ENCODE measurements at places on chromosomes 12 and 14. TPM values are rescaled to one million over a fixed set of nuclear protein-coding genes. Genes with fewer than 3 reads are reported as not detected.

GCH1 gene
- total RNA-seq: 6.0 TPM

TSHR gene
- 0.29 TPM for total RNA-seq

L3HYPDH gene
- total RNA-seq: 31.4 TPM

BCL2L14 gene
- total RNA-seq: not detected

ADAMTS20 gene
- not detected for total RNA-seq

GRCh38 chr12:1047898-1048660 is 57.1 kb downstream of the ERC1 start:
- H3K27me3 ChIP-seq: no peaks in the 10 kb centered on the region
- no peak overlapping the region for H3K27ac ChIP-seq
- H3K36me3 ChIP-seq: no peaks in the 10 kb centered on the region
- H3K4me1 ChIP-seq: peaks cover 7% of the 10 kb centered on the region

DNA sequence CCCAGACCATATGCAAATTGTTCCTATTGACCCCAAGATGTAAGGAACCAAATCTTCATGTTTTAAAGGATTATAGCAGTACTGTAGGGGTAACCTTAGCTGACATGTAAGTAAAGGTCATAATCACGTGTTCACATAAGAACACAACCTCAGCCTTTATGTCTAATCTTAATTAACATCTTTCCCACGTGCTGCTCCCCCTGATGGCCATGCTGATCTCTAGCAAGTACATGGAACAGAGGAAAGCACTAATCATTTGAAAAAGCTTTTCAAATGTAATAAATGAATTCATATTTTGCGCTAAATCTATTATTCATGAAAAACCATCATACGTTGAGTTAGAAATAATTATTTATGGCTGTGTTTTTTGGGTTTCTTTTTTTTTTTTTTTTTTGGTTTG is 30.5 kb upstream of the ITPR2 start:
- H3K4me1 ChIP-seq: no peaks in the 10 kb centered on the region
- no peak overlapping the region for H3K4me3 ChIP-seq
- no peaks in the 10 kb centered on the region for H3K36me3 ChIP-seq
- DNase-seq: no peak

DNA sequence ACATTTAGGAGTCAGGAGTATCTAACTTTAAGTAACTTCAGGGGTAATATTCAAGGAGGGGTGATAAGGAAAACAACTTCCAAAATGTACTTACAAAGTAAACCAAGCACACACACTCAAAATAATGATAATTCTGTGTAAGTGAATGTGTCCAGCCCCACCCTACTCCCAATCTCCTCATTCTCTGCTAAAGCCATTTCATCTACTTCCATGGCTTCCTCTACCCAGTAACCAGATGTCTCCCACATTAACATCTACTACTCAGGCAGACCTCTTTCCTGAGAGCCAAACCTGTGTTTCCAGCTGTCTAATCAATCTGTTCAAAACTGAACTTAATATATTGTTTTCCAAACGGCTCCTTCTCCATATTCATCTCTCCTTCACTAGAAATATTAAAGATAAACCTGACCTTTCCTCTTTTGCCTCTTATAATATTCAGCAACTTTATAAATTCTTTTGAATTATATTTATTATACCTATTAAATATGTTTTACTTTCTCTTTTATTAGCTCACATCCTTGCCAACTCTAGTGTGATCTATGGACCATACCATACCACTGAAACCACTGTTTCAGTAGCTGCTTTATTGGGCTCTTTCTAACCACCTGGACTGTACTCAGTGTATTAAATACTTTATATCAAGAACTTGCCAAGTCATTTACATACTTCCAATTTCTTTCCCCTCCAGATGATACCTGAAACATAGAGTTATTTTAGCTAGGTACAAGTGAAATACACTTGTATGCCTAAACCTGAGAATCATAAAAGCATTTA is 170.7 kb downstream of the PPFIA2 start:
- H3K27ac ChIP-seq: no peak overlapping the region
- no peaks in the 10 kb centered on the region for H3K36me3 ChIP-seq
- H3K4me3 ChIP-seq: no peak overlapping the region
- H3K27me3 ChIP-seq: no peaks in the 10 kb centered on the region

DNA sequence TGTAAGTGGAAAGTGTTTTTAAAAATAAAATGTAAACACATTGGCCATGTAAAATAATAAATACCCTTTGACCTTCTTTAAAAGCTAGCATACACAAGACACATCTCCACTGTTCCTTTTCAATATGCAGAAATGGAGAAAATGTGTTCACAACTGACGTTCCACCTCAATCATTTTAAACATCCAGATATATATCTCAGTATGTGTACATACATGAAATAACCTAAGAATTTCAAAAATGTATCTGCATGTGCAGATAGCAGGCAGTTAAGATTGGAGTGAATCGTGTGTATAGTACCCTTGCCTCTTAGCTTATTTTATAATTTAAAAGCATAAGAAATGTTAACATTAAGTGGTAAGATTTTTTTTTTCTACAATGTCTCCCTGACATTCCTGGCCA is 406.2 kb upstream of the FLRT2 start:
- H3K4me3 ChIP-seq: no peak overlapping the region
- no peaks in the 10 kb centered on the region for H3K4me1 ChIP-seq
- no peaks in the 10 kb centered on the region for H3K36me3 ChIP-seq
- no peak overlapping the region for H3K27ac ChIP-seq
- no peaks in the 10 kb centered on the region for H3K27me3 ChIP-seq

GRCh38 chr14:30138567-30138966 is 210.9 kb upstream of the PRKD1 start:
- no peak for DNase-seq
- H3K27me3 ChIP-seq: no peaks in the 10 kb centered on the region
- no peaks in the 10 kb centered on the region for H3K4me1 ChIP-seq
- H3K4me3 ChIP-seq: no peak overlapping the region

DNA sequence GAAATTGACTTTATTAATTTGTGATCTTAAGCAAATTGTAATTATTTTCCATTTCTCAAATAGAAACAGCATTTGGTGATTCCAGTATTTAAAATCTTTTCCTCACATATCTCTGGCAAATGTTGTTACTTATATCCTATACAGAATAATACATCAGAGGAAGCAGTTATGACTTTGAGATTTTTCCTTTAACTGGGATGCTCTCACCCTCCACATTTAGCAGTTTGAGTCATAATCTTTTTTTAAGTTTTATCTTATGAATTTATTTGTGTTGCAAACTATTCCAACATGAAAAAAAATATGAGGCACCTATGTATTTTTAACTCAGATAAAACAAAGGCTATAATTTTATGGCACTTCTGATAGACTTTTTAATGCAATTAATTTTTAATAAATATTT is 311.8 kb downstream of the TMTC2 start:
- no peaks in the 10 kb centered on the region for H3K4me1 ChIP-seq
- H3K27me3 ChIP-seq: no peaks in the 10 kb centered on the region
- no peaks in the 10 kb centered on the region for H3K36me3 ChIP-seq

GRCh38 chr12:9667403-9668160 is 1.9 kb upstream of the CLEC2D start:
- no peaks in the 10 kb centered on the region for H3K36me3 ChIP-seq
- no peak overlapping the region for H3K27ac ChIP-seq
- H3K27me3 ChIP-seq: no peaks in the 10 kb centered on the region
- no peaks in the 10 kb centered on the region for H3K4me1 ChIP-seq

DNA sequence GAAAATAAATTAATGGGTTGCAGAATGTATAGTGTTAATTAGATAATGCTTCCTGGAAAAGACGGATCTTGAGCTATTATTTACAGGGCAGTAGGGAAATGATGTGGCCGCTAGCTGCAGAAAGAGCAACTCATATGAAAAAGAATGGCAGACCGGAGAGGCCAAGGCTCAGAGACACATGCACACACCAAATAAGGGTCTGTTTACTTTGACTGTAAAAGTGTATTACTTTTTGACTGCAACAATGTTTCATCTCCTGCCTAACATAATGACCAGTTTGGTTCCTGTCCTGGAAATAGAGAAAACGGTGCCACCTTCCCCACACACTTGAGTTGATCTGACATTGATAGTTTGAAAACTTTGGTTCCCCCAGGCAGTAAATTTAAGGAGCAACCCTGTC is 290.9 kb downstream of the CACNA1C start:
- no peak overlapping the region for H3K27ac ChIP-seq
- no peaks in the 10 kb centered on the region for H3K36me3 ChIP-seq
- peaks cover 6% of the 10 kb centered on the region for H3K4me1 ChIP-seq
- no peak overlapping the region for H3K4me3 ChIP-seq
- H3K27me3 ChIP-seq: no peaks in the 10 kb centered on the region

GRCh38 chr14:36773558-36773957 is 111.9 kb downstream of the PAX9 start:
- DNase-seq: no peak
- peaks cover 2% of the 10 kb centered on the region for H3K4me1 ChIP-seq
- H3K27me3 ChIP-seq: no peaks in the 10 kb centered on the region
- no peaks in the 10 kb centered on the region for H3K36me3 ChIP-seq
- no peak overlapping the region for H3K4me3 ChIP-seq

DNA sequence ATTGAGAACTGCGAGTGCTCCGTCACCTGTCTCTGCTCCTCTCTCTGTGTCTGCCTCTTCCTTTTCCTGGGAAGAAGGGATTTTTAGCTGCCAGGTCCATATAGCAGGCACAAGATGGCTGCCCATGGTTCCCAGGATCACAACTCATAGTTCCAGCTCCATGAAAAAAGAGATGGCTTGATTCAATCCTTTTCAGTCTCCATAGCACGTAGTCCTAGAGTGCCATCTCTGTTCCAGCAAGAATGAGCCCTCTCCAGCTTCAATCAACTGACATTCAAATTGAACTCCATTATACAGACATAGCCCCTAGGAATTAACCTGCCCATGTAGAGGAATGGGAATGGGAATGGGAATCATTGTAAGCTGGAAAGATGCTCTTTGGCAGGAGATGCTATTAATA is 34.7 kb upstream of the RTRAF start:
- H3K27ac ChIP-seq: no peak overlapping the region
- no peak for DNase-seq
- H3K27me3 ChIP-seq: no peaks in the 10 kb centered on the region
- no peaks in the 10 kb centered on the region for H3K4me1 ChIP-seq
- no peak overlapping the region for H3K4me3 ChIP-seq

DNA sequence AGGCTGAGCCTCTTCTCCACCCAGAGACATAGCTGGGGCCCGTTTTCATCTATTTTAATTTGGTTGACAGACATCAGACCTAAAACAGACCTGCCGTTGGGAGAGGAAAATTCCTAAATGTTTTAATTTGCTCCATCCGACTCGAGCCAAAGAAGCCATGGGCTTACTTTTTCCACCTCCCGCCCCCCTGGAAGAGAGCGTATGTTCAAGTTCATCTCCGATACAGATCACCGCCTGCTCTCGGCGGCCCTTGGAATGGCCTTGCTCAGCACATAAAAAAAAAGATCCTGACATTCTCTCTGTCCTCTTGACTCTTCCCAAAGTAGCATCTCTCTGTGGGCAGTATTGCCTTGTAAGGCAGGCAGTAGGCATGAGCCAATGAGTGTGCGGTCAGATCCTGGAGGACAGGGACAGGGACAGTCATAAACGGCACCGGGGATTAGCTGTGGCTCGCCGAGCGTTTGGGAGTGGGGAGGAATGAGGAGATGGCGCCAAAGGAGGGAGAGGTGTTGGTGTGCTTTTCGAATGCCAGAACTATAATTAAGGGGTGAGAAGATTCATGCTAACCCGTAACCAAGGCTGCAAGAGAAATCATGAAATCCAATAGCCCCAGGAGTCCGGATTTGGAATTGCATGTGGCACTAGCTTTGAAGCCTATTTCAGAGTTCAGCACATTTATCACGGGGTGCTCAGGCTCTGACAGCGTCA is 47.9 kb upstream of the MEG3 start:
- no peak overlapping the region for H3K27ac ChIP-seq
- no peak for DNase-seq
- no peaks in the 10 kb centered on the region for H3K27me3 ChIP-seq
- no peaks in the 10 kb centered on the region for H3K4me1 ChIP-seq
- H3K36me3 ChIP-seq: no peaks in the 10 kb centered on the region

DNA sequence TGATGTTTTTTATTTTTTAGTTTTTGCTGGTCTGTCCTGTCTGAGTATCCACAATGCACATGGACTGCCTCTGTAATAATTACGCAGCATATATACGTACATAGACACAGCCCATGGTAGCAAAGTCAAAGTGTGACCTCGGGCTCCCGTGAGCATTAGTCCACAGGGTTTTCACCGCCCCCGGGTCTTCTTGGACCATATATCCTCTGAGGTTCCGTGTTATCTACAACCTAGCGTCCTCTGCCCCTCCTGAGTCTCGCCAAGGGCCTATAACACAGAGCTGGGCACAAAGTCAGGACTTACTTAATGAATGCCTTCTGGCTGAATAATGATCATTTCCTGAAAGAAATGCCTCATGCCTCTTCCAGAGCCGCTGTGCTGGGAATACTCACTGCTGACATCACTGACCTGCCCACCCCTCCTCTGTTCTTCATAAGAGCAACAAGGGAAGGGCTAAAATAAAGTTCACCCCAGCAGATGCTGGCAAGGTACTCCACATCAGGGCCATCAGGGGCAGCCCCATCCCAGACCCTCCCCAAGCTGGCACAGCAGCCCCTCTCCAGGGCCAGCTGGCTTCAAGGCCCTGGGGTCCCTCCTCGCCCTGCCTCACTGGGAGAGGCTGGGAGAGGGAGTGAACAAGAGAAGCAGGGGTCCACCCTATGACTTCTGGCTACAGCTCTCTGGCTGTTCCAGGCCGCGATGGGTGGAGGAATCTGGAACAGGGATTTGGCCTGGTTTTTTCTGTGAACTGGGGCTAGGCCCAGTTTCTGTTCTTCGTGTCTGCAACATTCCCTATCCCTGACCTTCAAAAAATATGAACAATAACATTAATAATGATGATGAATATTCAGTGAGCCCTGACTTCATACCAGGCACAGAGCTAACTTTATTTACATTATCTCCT is 7.9 kb downstream of the HDAC7 start:
- peak; percentile 86 for DNase-seq
- peaks cover 3% of the 10 kb centered on the region for H3K4me1 ChIP-seq
- peak overlapping the region; percentile 94 for H3K27ac ChIP-seq
- H3K4me3 ChIP-seq: no peak overlapping the region

DNA sequence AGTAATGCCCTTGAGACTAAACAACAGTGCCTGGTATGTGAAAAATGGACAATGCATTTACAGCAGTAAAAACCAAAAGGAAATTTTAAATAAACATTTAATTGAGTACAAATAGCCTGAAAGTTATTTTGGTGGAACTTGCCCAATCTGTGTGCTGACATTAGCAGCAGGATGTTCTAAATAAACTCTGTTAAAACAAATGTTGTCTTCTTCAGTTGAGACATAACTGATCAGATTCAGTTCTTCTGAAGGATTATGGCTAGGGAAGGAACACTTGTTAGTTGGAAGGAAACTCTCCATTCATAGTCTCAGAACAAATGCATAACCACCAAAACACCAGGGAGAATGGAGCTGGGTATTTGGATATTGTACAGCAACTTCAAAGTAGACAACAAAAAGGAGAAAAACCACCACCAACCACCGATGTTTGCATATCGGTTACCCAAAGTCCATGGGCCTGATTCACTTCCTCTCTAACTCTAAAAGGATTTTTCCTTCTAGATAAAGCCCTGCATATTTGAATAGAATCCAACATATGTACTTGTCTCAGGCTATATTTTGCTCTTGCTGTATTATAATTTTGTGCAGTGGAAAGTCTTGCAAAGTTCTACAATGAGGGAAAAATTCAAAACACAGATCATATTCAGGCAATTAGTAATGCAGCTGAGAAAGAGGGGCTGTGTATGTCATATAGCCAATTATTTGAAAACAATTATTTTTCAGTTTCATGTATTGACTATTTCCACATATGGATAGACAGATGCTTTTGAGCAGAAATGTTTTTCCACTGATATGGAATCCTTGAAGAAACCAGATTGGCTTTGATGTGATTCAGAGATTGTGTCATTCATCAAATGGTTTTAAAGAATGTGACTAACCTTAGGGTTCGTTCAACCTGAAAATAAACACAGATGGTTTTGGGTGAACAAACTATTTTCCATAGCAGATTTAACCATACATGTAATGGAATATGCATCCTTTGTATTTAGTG is 152.2 kb upstream of the BMP4 start:
- H3K4me1 ChIP-seq: peaks cover 3% of the 10 kb centered on the region
- peak overlapping the region; percentile 10 for H3K4me3 ChIP-seq
- H3K27ac ChIP-seq: no peak overlapping the region
- H3K27me3 ChIP-seq: no peaks in the 10 kb centered on the region
